CD4-positive, alpha-beta T cell treated with Interleukin-6 at 100 ng/mL for 8 hours (primary cell): ENCODE measurements at places on chromosomes 6 and 20.

DNA sequence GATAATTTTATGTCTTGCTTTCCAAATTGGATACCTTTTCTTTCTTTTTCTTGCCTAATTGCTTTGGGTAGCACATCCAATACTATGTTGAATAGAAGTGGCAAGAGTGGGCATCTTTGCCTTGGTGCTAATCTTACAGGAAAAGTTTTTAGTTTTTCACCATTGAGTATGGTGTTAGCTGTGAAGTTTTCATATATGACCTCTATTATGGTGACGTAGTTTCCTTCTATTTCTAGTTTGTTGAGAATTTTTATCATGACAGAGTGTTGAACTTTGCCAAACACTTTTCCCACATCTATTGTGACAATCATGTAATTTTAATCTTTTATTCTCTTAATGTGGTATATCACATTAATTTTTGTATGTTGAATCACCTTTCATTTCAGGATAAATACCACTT lies 216.1 kb downstream of the LRFN2 start:
- no peak for DNase-seq

- no peak for DNase-seq
Measured at GRCh38 chr6:5172041-5172653, 87.0 kb downstream of the PPP1R3G start.

DNA sequence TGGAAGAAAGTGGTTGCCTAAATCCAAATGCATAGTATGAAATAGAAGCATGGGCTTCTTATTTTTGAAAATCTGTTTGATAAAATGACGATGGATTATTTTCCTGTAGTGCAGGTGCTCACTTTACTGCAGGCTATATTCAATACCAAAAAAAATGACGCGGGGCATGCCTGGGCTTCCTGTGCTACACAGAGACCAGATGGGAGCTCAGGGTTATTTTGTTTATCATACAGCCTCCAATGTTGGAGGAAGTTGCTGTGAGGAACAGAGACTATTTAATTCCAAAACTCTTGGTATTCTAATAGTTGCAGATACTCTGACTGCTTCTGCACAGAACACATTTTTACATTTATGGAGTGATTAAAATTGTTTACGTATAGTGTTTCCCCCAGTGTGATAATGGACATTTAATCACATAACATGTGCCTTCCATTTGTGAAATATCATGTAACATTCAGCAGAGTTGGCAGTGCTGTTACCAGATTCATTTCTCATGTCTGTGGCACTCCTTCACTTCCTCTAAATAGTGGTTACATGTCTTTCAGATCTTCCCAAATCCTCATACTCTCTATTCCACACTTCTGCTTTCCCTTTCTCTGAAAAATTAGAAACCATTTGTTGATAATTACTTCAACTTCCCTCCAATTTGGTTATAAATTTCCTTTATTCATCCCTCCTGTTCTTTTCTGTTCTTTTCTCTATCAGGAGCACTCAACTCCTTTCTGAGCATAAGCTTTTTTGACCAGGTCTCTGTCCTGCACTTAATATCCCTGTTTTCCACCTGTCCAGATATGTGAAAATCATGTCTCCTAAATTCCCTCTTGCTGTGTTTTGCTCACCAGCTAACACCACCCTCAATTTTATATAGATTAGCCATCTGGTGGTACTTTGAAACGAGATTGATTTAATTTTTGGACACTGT lies 121.6 kb downstream of the ADGRB3 start:
- DNase-seq = no peak

GRCh38 chr20:15708984-15709598 lies 864.2 kb downstream of the KIF16B start:
- no peak for DNase-seq

GRCh38 chr6:395432-396125 lies 4.0 kb downstream of the IRF4 start:
- DNase-seq = no peak

DNA sequence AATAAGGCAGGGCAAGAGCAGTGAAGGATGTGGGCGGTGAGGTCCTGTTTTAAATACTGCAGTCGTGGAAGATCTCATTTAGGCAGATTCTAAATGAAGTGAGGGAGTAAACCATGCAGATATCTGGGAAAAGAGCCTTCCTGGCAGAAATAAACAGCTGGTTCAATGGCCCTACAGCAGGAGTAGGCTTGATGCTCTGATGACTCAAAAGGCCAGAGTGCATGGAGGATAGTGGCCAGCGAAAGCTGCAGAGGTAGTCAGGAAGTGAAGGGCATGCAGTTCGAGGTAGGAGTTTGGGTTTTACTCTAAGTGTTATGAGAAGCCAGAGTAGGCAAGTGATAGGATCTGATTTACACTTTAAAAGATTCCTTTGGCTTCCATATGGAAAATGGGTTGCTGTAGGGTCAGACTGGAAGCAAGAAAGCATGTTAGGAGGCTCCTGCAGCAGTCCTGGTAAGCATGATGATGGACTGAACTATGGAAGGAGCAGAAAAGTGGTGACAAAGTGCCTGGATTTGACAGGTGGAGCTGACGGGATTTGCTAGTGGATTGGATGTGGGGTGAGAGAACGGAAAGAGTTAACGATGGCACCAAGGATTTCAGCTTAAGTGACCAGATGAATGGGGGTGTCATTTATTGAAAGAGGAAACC lies 150.0 kb downstream of the GJA10 start:
- no peak for DNase-seq

DNA sequence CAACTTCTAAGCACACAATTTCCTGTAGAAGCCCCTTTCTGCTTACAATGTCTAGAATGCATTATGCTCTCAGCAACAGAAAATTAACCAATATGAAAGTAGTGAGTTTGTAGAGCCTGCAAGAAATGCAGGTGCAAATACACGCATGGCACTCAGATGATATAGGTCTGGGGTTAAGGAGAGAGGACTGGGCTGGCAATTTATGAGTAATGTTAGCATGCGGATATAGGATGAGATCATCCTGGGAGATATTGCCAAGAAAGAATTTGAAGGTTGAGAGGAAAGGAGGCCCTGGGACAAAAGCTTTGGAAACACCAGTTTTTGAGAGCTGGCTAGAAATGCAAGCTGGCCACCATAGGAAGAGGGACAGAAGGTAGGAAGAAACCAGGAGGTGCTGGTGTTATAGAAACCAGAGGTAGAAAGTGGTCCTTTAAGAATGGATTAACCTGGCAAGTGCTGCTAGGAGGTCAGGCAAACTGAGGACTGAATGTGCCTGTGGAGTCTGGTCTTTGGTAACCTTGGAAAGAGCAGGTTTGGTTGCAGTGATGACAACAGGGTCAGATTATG lies 183.2 kb upstream of the MYLIP start:
- no peak for DNase-seq

GRCh38 chr20:25045343-25045712 lies 12.6 kb downstream of the ACSS1 start:
- DNase-seq = no peak

GRCh38 chr6:138719011-138719635 lies 54.4 kb upstream of the CCDC28A start:
- DNase-seq = no peak

DNA sequence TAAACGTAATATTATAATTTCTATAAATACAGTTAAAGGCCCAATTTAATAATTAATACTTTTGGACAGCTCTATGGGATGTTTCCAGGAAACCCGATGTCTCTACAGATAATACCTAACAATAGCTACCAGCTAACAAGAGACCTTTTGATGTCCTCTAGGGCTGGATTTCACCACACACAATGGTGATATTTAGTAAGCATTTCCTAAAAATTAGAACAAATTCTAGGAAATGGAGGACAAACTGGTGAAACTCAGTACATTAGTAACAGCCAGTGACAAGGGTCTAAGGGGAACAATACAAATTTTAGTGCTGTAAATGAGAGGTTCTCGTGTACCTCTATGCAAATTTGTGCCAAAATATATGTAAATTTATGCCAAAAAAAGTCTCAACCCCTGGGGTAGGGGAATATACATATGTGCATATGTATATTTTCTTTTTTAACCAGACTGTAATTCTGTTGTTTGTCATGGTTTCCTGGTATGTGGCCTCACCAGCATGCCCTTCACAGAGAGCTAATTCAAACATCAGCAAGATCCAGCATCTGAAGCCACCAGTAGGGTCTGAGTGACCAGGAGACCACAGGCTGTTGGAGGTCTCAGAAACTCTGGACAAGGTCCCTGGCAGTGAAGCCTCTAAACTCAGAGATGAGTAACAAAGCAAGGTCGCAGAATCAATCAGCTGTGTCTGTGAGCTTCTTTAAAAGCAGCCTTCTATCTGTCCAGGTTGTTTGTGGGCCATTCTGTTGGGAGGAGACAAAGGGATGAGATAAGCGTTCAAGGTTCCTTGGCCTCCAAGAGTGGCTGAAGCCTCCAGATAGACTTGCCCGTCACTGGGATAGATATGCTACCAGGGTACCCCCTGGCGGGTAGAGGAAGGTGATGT lies 235.1 kb upstream of the RREB1 start:
- no peak for DNase-seq

- no peak for DNase-seq
Measured at GRCh38 chr6:142413111-142413510, 111.3 kb downstream of the ADGRG6 start.

DNA sequence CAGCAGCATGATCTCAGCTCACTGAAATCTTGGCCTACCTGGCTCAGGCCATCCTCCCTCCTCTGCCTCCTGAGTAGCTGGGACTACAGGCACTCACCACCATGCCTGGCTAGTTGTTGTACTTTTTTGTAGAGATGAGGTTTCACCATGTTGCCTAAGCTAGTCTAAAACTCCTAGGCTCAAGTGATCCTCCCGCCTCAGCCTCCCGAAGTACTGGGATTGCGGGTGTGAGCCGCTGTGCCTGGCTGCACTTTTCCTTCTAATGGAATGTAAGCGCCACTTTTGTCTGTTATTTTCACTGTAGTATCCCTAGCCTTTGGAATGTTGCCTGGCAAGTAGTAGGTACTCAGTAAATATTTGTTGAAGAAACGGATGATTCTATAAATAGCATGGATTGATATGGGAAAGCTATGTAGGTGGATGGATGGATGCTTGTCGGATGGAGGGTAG lies 10.4 kb upstream of the TRIB3 start:
- DNase-seq = no peak

DNA sequence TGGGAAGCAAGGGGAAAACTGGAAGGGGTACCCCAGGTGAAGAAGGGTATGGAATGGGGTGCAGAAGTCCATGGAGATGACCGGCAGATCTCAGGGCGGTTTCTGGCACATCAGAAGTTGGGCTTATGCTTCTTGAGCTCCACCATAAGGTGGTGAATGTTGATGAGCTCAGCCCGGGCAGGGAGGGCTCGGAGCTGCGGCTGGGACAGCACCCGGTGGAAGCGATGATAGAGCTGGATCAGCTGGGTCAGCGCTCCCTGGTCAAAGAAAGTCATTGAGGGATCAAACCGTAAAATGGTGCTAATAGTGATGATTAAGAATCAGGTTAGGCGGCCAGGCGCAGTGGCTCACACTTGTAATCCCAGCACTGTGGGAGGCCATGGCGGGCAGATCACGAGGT lies 20.9 kb downstream of the VPS52 start:
- DNase-seq = no peak

- DNase-seq = no peak
Measured at GRCh38 chr20:33070111-33071053, 9.1 kb upstream of the BPIFB4 start.

- DNase-seq = no peak
Measured at GRCh38 chr6:108156180-108156937, 9.5 kb upstream of the NR2E1 start.

- no peak for DNase-seq
Measured at GRCh38 chr6:132669690-132670291, 10.8 kb upstream of the TAAR1 start.
